ENCODE measurements at places on chromosomes 2 and 18.

DNA sequence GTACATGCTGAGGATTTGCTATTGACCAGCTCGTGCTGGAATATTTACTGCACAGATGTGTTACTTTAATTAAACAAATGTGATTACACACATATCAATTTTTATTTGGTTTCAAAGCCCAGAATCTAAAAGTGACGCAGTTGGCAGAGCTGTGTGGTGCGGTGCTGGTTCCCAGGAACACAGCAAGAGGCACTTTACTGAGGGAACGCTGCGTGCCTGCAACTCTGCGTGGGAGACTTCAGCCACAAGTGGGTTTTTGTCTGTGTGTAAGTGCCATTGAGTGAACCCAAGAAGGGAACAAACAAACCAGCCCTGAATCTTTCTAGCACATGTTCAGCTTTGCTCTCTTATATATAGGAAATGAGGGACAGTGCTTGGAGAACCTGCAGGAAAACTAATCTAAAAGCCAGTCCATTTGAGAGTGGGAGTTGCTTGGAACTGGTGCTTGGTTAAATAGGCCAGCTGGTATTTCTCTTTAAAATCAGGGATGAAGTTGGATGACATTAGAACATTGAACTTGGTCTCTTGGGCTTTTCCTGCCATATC, 196.6 kb upstream of the CELF4 start:
- no peak for DNase-seq

- DNase-seq: no peak
These were observed 110.9 kb downstream of the RNF144A start for GRCh38 chr2:7027956-7028655.

DNA sequence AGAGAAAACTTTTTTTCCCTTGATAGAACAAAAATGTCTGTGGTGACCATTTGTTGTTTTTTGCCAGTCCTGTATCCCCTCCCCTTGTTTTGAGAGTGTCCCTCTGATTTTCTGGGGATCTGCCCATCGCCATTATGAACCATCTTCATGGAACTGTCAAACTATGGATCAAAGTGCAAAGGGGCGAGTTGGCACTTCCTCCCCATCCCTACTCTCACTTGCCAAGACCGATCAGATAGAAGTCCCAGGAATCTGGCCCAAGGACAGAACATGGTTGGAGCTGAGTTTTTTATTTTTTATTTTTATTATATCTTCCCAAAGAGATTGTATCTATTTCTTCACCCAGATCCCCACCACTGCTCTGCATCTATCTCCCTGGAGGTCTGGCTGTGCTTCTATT, 221.4 kb downstream of the IKZF2 start:
- DNase-seq: no peak

- DNase-seq: no peak
These were observed 41.2 kb upstream of the CWC22 start for GRCh38 chr2:180048251-180048650.

DNA sequence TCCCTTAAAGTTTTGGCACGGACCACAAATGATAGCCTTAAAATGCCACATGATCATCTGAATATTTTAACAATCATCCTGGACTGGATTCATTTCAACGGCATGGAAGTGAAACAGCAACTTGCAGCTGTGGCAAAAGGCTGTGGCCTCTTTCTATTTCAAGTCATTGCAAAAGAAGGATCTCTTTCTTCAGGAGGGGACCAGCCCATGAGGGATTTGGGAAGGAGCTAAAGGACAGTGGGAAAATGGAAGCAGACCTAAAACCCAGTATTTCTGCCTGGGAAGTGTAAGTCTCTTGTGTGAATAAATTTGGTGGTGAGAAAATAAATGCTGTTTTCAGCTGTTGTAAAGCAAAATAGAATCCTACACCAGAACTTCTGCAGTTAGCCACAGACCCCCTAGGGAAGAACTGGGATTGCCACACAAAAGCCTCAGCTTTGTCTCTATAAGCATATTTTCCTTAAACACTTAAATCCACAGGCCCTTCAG, 107.3 kb upstream of the ZFP36L2 start:
- no peak for DNase-seq

GRCh38 chr18:13051950-13052349, 60.8 kb downstream of the CEP192 start:
- DNase-seq: no peak

GRCh38 chr18:22559414-22560274, 141.9 kb upstream of the CTAGE1 start:
- no peak for DNase-seq

GRCh38 chr2:196171946-196172345, 568 bp upstream of the STK17B start:
- DNase-seq: no peak

DNA sequence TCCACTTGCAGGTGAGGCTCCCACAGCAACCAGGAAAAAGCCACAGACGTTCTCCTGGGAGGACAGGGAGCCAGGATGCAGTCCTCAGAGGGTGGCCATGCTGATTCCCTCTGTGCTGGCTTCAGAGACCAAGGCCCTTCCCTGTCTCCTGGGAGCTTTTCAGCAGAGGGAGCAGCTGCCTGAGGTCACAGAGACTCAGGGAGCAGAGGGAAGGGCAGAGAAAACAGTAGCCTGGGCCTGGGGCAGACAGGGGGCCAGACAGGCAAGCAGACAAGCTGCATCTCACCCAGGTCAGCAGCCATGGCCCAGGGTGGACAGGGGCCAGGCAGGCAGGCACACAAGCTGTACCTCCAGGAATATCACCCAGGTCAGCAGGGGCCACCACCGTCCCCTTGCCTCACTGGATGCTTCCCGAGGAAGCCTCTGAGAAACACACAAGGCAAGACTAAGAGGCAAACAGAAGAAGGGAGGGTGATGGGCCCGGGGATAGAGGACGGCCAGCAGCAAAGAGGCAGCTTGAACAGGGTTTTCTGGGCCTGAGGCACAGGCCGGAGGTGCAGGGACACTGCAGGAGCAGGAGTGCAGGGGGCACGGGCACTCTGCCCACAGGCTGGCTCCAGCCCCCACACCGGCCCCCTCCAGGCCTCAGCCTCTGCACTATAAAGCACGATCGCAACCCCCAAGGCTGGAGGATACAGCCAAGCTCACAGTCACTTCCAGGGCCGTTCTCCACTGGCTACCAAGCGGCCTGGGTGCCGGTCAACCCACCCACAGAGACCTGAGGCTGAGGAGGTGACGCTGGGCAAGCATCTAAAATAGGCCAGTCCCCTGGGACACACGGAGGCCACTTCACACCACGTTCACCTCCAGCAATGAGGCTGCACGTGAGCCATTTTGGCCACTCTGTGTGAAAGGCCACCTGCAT, 6.1 kb downstream of the SLC66A2 start:
- no peak for DNase-seq

DNA sequence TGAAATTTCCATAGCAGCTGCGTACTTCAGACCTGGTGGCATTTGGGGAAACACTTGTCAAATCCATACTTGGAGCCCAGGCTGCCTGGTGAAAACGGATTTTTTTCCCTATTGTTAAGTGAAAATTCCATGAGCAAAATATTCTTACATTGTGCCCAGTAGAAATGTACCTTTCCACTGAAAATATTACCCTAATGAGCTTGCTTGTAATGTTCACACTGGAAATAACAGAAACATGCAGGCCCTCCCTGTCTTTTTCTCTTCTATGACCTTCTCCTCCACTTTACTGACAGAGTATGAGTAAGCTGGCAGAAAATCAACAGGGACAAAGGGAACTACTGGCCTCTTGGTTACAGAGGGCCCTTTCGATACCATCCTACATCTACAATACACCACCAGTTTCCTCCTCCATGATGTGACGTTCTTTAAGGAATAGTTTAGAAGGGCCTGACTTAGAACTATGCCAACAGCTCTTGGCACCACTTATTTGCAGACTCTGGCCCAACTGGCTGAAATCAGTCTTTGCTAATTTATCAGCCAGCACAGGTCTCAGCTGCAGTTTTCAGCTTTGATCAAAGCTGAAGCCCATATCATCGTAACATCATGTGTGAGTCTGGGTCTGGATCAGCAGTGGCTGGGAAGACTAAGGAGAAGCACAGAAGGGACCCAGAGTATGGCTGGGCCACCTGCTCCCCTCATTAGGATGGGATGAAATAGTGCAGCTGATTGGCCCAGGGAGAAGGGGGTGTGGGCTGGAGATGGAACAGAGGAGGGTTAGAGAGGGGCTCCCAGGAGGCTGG, 272.2 kb upstream of the ID2 start:
- DNase-seq: no peak

DNA sequence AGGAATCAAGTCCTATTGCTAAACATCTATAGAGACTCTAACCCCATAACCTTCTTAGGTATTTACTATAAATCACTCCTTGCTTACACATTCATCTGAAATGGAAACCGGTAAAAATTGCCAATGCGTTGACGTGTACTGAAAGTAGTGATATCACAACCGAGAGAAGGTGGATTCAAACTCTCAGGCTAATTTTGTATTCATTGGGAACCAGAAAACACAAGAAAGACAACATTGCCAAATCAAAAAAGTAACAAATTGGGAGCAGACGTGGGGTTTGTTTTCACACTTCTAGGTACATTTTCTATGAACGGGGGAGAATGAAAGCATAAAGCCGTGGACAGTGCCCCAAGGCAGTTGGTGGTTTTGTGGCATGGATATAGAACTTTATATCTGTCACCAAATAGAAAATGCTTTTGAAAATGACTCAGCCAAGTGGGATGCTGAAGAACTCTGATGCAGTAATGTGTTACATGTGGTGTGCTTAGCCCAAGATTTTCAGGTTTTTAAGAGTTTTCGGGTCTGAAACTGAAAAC, 155.1 kb upstream of the RASGRP3 start:
- DNase-seq: no peak

DNA sequence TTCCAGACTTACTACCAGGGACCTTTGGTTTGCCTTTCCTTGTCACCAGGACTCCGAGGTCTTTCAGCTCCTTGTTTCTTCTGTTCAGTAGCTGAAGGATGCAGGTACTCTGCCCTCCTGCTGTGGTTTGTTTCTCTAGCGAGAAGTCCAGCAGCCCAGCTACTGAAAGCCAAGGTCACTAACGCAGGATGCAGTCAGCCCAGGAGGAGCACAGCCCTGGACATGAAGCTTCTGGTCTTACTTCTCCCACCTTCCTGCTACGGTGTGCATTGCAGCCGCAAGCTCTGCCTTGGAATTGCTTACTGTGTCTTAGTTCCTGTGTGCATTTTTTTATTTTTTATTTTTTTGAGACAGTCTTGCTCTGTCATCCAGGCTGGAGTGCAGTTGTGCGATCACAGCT, 62.4 kb downstream of the DGKD start:
- no peak for DNase-seq

DNA sequence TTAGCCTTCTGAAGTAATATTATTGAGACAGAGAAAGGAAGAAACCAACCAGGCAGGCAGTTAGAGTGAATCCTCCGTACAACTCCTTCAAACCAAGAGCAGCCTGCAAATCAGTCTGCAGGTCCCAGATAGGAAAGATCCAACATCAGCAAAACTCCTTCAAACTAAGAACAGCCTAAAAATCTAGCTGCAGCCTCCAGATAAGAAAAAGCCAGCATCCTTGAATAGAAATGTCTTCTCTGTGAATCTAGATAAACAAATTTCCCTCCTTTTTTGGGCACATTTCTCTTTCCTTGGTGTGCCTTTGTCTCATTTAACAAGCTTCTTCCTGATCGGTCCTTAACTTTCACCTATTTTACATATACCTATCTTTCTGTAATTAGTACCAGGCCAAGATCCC, 1004.6 kb upstream of the TMEFF2 start:
- DNase-seq: no peak

GRCh38 chr2:101704816-101705578, 7.5 kb downstream of the MAP4K4 start:
- no peak for DNase-seq

DNA sequence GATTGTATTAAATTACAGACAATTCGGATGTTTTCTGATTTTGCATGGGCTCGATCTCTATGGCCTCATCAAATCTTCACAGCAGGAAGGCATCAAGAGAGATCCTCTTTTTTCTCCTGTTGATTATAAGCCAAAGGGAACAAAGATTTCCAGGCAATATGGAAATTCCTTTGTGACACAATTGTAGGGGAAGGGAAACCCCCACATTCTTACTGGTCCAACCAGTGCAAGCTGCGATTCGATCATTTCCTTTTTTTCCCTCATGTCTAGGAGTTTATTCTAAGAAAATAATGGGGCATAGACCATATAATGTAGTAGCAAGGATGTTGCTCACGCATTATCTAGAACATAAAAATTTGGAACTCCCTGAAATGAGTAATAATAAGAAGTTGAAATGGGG, 87.7 kb downstream of the LYPD6 start:
- no peak for DNase-seq

DNA sequence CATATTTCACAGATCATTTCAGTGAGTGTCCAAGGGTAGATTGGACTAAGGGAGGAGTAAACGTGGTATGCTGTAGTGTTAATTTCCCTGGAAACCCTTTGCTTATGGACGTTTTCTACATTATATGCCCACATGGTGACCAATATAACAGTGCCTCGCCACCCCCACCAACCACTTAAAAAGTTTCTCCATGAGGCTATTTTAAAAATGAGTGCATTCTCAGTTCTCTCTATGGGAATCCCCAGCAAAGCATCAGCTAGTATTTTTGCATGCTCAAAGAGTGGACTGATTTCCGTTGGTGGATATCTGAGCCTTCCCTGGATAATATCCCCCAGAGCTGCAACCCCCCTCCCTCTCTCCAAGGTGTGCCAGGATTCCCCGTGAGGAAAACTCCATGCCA, 73.2 kb downstream of the TGFA start:
- DNase-seq: no peak

- no peak for DNase-seq
These were observed 95.7 kb upstream of the POU3F3 start for GRCh38 chr2:104758199-104758620.

DNA sequence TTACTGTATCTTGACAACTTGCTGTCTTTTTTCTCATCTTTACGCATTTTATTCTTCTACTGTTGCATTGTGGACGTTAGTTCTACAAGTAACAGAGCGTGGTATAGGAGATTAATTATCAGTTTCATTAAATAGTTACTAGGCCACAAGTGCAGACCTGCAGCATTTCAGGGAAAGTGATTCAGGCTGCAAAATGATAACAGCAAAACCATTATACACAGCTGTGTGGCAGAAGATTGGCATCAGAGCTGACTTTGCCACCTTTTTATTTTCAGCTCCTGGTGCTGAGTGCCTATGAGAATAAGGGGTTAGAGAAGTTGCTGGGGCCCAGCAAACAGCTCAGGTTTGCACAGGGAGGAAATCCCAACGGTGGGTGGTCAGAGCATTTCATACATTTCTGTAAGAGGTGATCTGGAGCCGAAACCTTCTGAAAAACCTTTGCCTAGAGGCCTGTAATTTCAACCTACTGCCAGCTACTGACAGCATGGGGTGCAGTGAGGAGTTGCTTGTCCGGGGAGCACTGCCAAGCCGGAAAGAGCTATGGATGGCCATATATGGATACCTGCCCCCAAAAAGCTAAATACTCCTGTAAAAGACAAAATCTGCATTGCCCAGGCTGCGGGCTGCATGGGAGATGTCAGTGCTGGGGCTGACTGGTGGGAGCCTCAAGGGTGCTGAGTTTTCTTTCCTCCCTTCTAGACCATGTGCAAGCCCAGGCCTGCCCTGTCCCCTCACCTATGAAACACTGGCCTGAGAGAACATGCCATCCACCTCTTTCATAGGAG, 2.7 kb upstream of the CCBE1 start:
- DNase-seq: no peak

DNA sequence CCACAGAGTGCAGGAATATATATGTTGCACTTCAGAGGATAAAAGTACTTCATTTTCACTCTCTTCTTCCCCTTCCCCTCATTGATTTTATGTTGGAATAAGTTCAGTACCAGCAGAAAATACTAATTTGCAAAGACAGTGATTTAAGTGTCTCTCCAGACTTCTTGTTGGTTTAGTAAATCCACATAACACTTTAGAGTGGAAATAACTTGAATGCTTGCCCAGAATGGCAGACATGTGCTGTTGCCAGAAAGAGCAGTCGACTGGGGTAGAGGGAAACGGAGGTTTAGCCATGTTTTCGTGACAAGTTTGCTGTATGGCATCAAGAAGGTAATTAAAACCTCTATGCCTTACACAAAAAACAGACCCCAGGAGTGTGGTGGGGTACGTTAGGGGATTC, 246.0 kb upstream of the CXCR4 start:
- DNase-seq: no peak

All from activated CD8-positive, alpha-beta memory T cell treated with anti-CD3 and anti-CD28 coated beads for 48 hours (primary cell).